AG04450 (cell line): ENCODE measurements at places on chromosomes 1 and 21.

DNA sequence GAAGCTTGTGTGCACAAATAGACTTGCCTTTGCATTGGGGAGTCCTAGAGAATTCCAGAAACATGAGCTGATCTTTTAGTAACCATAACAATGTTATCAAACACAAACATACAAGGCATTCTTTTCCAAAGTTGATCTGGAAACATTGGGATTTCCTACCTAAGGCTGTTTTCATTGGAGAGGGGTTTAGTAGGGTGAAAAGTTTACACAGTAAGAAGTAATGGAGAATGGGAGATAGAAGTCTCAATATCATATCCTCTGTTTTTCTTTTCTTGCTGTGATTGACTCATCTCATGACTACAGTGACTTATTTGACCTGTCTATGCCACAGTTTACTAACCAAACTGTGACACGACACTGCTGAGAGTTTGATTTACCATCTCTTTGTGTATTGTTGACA lies 65.6 kb upstream of the PLA2G4A start:
- peak; percentile 20 for DNase-seq

DNA sequence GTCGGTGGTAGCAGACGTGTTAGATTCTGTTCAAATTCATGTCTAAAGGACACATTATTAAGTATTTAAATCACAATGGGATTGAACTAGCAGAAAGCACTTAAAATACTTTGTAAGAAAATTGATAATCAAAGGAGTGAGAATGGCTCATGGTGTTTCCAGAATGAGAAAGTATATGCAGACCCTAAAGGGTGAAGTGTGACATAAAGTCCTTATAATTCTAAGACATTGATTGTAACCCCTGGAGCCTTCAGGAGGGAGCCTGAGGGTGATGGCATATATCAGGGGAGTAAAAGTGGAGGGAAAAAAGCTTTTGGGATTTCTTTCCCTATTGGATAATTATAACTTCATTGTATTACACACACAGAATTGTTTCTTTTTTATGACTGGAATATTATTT lies at the start of gene OR2C3:
TSS of gene OR2C3 (minus strand) at position 101 of the 400 bp plus-strand sequence. CDS start 3,929 bp downstream, outside the sequence.
- DNase-seq: no peak

GRCh38 chr1:162302306-162303003 lies 74.2 kb downstream of the SPATA46 start:
- no peak for DNase-seq

DNA sequence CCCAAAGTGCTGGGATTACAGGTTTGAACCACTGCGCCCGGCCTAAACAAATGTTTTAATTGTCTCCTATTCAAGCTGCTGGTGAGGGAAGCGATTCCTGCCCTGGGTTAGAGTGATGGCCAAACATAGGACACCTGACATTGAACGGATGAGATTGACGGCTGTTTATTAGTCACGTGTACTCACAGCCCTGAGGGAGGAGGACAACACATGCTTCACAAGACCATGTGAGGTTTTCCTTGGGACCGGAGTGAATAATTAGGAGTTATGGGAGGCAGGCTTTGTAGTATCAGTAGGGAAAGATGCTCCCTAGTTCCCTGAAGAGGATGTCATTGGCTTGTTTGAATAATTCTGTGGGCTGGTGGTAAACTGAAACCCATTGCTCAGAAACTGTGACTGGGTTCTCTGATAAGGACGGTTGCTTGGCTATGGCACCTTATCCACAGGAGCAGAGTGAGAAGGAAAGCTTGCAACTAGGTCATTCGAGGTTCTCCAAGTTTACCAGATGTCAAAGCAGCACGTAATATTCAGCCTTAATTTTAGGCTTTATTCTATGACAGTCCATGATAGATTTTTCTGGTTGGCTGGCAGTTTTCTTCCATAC lies 245.8 kb downstream of the PLA2G4A start:
- no peak for DNase-seq

DNA sequence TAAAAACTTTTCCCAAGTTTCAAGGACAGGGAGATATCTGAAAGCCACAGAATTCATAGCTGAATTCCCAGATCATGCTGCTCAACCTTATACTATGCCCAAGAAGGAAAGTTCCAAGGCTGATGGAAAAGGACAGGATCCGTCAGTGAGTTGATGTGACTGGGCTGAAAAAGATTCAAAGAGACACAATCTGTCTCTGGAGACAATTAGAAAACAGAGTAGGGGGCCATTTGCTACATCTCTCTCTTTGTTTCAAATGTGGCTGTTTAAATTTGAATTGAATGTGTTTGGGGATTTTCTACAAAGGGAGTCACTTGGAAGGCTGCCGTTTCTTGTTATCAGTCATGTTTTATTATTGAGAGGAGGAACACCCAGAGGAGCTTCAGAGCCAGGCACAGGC lies 292.6 kb downstream of the NUF2 start:
- no peak for DNase-seq

GRCh38 chr1:226126824-226127569 lies 59.5 kb downstream of the ACBD3 start:
- DNase-seq: no peak

GRCh38 chr1:150969626-150970025 lies 5.0 kb downstream of the CERS2 start:
- no peak for DNase-seq

GRCh38 chr1:91714867-91715381 lies 171.0 kb downstream of the TGFBR3 start:
- no peak for DNase-seq

- DNase-seq: peak; percentile 39
Observed at GRCh38 chr1:43329995-43330751, 7.4 kb upstream of the MPL start.

DNA sequence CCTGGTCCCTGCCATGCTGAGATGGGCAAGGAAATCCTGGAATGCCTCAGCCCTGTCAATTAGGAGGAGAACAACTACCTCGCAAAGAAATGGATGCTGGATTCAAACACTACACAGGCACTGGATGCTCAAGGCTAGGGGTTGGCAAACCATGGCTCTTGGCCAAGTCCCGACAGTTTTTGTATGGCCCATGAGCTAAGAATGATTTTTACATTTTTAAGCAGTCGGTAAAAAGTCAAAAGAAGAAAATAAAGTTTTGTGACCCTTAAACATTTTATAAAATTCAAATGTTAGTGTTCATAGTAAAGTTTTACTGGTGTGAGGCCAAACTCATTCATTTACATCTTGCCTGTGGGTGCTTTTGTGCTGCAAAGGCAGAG lies 6.5 kb downstream of the CDK18 start:
- DNase-seq: no peak
